Gastroesophageal sphincter (tissue), 4 donors: ENCODE measurements at places on chromosomes 11 and 22.

DNA sequence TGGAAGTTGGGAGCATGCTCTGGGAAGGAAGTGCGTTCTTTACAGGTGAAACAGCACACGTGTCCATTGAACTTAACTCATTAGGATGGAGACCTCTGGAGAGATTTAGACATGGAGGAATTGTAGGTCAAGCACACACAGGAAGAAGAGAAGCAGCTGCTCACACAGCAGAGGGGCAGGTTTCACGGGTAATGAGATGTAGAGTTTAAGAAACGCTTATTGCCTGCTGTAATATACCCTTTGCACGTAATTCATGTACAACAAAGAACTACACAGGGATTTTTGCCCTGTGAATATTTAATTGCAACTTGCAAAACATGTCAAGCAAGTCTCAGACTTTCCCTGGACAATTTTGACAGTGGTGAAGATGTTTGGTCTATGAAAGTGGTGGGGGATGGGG, 508.0 kb downstream of the OPCML start:
- ATAC-seq = no peak

DNA sequence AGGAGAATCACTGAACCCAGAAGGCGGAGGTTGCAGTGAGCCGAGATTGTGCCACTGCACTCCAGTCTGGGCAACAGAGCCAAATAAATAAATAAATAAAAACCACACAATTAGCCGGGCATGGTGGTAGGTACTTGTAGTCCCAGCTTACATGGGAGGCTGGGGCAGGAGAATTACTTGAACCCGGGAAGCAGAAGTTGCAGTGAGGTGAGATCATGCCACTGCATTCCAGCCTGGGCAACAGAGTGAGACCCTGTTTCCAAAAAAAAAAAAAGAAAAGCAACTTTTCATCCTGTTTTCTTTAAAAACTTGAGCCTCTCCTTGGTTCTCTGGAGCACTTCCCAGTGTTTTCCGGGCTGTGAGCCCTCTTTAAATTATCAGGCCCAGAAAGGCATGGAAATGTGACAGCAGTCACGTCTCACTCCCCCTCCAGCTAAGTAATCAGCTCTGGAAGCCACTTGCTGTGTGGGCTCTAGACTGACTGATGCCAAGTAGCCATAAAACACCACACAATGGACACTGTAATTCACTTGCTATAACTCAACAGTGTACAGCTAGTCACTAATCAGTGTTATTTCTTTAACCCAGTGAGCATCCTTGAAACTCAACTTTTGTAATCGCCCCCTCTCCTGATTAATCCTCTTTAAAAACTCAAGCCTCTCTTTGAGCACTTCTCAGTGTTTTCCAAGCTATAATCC, 13.0 kb upstream of the MCHR1 start:
- no peak for ATAC-seq

DNA sequence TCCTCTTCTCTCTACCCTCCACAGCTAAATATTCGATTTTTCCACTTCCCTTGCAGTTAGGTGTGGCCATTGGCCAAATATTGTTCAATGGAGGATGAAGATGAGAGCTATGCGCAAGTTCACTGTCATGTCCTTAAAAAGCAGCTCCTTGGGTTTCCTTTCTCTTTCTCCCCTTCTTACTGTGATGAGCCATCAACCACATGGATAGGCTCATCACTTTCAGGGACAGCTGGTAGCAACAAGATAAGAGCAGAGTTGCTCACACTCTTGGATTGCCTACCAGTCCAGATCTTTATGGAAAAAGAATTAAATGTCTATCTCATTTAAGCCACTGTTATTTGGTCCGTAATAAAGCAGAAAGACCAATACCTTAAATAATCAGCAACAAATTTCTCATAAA, 377.0 kb downstream of the DDX10 start:
- ATAC-seq = no peak

GRCh38 chr11:129489249-129489648, 113.6 kb downstream of the BARX2 start:
- ATAC-seq = no peak
